Hepatic stellate cell (primary cell): ENCODE measurements at places on chromosomes 16 and 17.

DNA sequence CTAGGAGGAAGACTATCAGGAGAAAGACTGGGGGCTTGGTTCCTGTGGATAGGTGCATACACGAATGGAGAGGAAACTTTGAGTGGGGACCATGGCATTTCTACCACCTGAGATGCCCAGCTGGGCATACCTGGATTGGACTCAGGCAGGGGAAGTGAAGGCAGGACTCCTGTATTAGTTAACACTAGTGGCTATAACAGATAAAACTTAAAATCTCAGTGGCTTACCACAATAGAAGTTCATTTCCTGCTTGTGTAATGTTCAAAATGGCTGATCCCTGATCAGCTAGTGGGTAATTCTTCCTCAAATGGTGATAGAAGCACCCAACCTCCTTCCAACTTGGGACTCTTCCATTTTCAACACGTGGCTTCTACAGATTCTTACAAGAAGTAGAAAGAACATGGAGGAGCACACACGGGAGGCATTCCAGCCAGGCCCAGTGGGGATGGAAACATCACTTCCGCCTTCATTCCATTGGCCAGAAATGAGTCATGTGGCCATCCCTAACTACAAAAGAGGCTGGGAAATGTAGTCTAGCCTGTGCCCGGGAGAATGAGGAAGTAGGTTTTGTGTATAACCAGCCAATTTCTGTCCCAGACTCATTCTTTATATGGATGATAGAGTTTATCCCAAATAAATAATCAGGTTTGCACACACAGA is 112.1 kb downstream of the UTP18 start:
- DNase-seq = peak; percentile 60

DNA sequence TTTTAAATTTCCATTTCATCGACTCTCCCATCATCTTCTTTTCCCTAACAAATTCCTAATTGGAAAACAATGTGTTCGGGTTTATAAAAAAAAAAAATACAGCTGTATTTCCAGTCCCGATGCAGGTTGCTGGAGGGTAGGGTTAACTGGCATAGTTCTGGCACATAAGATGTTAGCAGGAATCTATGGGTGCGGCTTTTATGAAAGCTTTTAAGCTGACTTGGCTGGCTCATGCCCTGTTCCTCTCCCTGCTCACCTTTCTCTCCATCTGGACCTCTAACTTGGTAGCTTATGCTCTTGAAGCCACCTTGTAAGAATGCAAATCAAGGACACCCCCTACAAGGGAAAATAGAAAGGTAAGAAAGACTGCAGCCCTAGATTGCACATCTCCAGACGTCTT is 33.2 kb upstream of the KCNJ2 start:
- no peak for DNase-seq

DNA sequence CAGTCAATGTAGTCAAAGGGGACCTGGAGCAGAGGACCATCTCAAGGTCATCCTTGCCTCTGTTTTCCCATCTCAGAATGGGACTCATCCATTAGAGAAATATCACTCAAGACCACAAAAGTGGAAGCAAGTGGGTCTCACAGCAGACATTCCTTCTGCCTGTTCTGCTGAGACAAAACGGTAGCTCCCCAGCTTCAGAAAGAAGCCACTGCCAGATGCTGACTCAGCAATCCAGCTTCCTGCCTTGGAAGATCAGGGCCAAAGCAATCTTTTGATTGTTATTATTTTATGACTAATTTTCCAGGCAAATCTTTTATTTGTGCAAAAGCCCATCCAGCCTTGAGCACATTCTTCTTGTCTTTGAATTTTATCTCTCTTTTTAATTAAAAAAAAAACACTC is 86.8 kb downstream of the CCT6B start:
- DNase-seq = no peak

GRCh38 chr17:56880571-56880970 is 33.3 kb downstream of the TRIM25 start:
- DNase-seq = no peak

- DNase-seq = peak; percentile 54
These were observed 33.3 kb downstream of the PECAM1 start for GRCh38 chr17:64357191-64357981.

GRCh38 chr16:87352818-87353217 is 30.8 kb downstream of the FBXO31 start:
- no peak for DNase-seq

- DNase-seq = no peak
These were observed 87.3 kb downstream of the TMEM100 start for GRCh38 chr17:55635253-55635914.

- peak; percentile 93 for DNase-seq
These were observed 6.6 kb downstream of the ZDHHC7 start for GRCh38 chr16:85004587-85005205.

- DNase-seq = no peak
These were observed 79.4 kb upstream of the KSR1 start for GRCh38 chr17:27376637-27377547.

DNA sequence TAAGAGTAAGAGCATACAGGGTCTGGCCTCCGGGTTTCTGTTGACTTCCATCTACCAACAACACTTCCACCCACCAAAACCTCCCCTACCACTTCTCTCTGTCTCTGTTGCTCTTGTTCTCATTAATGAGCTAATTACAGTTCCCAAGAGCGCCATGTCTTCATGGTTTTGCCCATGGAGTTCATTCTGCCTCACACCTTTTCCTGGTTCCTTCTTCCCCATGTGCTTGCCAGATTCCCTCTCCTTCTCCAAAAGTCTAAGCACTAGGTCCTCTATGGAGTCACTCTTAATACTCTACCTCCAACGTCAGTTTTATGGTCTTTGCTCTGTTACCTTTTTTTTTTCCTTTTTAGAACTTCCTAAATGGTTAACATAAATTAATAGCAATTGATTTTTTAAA is 92.8 kb downstream of the MYO1D start:
- no peak for DNase-seq

GRCh38 chr16:46812781-46813540 is 18.0 kb downstream of the C16orf87 start:
- DNase-seq = no peak

DNA sequence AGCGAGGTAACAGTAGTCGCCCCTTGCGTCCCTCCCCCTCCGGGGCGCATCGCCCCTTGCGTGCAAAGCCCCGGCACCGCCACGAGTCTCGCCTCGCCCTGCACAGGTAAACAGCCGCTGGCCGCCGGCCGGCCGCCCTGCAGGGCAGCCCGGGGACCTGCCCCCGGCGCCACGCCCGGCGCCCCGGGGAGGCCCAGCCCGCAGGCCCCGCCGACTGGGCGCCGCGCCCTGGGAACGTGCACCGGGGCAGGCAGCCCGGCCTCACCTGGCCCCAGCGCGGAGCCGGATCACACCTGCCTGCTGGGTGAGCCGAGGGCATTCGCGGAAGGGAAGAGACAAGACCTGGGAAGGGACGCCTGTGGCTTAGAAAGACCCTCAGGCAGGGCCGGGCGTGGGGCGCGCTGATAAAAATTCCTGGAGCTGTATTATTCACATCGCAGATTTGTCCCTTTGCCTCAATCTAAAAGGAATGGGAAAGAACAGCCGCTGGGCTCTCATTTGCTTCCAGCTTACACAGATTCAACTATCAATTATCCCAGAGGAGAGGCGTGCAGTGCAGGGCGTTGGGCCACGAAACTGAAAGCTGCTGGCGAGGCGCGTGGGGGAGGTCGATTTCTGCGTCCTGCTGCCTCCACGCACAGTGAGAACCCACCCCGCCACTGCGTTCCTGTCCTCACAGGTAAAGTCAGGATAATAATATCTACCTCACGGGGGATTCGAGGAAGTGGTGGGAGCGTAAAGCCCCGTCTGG is 451.9 kb downstream of the SLC39A11 start:
- peak; percentile 20 for DNase-seq

DNA sequence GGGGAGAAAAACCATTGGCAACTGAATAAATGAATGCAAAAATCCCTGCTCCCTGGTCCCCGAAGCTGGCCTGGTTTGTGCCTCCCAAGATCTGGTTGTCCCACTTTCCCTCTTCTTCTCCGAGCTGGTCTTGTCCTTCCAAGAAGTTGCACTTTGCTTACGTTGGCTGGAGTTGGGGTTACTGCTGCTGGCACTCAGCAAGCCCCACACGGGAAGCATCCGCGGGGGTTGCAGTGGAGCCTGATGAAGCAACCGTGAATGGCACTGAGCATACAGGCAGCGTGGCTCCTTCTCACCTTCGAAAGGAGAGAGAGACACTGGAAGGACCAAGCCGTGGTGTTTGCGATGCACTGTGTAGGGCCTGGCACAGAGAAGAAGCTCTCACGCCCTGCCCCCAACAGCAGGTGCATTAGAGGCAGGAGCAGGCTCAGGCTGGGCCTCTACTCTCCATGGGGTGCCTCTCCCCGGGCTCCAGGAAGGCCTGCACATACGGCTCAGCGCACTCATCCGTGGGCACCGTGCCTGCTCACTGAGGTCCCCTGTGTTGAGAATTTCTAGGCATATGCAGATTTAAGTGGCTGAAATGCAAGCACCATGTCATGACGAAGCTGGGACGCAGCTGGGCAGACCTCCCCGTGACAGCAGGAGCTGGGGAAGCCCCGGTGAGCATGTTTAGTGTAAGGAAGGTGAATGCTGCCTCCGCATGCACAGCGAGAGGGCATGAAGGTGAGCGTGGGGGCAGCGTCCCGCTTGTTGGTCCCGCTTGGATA is 12.1 kb downstream of the CA5A start:
- no peak for DNase-seq
